ENCODE measurements at places on chromosomes 4 and X.

GRCh38 chr4:59945277-59945676 lies 1254.8 kb upstream of the ADGRL3 start:
- no peak for DNase-seq

- no peak for DNase-seq
These were observed 33.8 kb downstream of the F8 start for GRCh38 chrX:154988719-154989118.

DNA sequence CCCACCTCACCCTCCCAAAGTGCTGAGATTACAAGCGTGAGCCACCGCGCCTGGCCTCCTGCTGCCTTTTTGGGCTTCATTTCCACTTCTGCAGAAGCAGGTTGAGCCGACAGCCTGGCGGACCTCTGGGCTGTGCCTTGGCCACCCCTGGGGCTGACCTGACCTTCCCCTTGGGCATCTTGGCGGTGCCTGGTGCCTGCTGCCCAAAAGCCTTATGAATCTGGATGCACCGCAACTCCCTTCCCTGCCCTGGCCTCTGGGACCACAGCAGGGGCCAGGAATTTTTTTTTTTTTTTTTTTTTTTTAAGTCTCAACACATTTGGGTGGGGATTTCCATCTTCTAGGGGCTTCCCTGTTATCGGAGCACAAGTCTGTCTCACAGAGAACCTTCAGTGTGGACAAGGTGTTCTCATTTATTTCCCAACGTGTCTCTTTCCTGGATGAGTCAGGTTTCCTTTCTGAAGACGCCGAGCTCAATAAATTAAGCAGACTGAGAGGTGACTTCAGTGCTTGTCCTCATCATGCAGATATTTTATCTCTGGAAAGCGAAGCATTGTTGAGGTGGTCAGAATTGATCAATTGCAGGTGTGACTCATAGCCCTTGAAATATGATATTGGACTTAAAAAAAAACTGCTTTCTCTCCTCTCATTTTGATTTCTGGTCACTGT lies 79.7 kb downstream of the SHROOM2 start:
- DNase-seq, result no peak

DNA sequence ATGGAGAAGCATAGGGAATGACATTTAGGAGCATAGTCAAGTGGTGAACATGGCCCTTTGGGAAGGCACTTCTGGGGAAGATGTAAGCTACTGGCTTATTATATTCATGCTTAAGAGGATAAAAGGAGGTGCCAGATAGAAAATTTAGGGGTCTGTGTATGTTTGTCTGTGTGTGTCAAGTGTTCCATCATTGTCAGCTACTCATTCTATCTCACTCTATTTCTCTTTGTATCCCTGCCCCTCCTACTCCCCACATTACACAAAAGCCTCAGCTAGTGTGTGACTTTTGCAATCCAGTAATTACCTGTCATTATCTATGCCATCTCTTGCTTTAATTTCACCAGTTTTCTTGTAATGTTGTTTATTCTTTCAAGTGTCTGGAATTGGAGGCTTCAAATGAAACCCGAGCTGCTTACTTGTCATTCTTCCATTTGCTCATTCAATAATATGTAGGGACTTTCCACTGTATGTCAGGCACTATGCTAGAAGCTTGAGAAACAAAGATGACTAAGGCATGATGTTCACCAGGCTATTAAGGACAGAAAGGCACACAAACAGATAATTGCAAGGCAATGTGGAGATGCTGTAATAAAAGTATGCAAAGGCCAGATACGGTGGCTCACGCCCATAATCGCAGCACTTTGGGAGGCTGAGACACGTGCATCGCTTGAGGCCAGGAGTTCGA lies 229.8 kb upstream of the TEX13C start:
- DNase-seq, result no peak

GRCh38 chr4:89674876-89675459 lies 162.0 kb downstream of the SNCA start:
- DNase-seq, result no peak

DNA sequence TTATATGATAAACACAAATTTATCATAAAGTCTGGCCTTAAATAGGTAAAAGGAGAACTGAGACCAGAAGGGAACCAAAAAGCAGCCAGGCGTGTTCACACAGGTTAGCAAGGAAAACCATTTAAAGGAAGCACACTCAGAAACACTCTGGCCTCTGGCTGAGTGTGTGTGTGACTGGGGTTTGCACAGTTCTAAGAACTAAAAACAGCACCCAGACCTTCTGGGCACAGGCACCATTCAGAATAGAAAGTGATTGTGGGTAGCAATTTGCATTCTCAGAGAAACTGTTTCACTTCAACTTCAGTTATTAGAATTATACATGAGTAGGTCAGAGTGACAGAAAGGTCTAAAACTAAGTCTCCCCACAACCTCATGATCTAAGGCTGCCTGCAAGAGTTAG lies 10.0 kb downstream of the GPR82 start:
- no peak for DNase-seq

GRCh38 chr4:73277201-73277600 lies 18.6 kb upstream of the ANKRD17 start:
- DNase-seq, result no peak

GRCh38 chr4:66639361-66639760 lies 905.9 kb downstream of the CENPC start:
- no peak for DNase-seq

GRCh38 chr4:148126825-148127224 lies 315.4 kb downstream of the NR3C2 start:
- no peak for DNase-seq

DNA sequence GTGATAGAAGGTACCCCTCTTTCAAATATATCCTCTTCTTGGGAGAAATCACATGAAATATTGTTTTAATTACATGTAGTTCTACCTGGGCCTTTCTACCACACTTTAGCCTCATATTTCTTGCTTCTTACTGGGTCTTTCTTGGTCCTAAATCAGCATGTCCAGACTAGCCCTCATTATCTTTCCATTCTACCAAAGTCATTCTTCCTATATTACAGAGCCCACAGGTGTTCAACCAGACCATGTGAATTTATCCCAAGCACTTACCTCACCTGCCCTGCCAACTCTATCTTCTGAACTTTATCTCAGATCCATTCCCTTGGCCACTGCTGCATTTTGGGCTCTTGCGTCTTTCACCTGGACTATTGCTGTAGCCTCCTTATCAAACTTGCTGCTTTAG lies 11.8 kb upstream of the SOWAHB start:
- no peak for DNase-seq

DNA sequence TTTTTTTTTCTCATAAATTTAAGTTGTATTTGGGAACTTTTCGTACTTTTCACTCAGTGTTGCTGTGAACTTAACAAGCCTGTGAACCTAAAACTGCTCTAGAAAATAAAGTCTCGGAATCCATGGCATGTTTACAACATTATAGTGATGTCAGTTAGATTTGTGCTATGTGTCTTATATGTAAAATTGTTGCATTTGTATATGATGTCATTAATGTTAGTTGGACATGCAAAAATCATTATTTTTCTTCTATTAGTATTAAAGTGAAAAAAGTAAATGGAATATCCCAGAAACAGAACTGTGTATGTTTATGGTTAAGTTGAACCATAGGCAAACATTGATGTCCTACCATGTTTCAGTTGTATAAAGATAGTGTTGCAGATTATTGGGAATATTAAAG lies 85.2 kb downstream of the STIM2 start:
- DNase-seq, result no peak

- DNase-seq, result no peak
These were observed 5.4 kb downstream of the DAPP1 start for GRCh38 chr4:99821918-99822503.

DNA sequence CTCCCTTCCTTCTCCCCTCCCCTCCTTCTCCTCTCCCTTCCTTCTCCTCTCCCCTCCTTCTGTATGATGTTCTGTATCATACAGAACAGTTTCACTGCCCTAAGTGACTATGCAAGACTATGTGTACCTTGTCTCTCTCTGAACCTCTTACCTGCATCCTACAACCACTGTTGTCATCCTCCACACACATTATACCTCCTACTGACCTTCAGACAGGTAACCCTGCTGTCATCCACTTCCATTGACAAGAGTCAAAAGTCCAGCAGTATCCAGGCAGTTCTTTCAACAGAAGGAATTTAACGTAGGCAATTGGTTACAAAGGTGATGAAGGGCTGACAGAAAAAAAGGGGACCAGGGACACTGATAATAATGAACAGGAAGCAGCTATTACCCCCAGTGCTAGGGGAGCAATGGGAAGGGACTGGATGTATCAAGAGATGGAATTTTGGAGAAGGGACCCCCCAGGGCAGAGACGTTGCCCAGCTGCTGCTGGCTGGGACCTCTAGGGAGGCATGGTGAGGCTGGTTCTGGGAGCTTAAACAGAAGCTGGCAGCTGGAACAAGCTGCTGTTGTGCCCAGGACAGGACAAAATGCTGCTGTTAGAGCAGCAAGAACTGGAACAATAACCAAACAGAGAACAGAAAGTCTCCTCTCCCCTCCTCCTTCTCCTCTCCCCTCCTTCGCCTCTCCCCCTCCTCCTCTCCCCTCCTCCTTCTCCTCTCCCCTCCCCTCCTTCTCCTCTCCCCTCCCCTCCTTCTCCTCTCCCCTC lies 84.7 kb downstream of the DCTD start:
- DNase-seq, result no peak

DNA sequence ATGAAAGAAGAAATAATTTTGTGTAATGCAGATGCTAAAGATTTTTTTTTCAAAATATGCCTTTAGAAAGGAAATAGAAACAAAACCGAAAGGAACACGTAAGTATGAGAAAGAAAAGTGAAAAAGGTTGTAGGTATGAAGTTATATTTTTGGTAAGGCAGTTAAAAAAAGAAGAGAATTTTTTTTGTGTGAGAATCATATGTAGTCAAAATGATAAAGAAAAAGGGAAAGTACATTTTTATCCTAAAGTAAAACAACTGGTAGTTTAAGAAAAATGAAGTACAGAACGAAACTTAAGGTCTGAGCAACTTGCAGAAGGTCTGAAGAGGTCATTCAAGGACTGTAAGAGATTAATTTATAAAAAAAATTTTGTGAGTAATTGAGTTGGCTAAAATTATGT lies 164.0 kb upstream of the TRAM1L1 start:
- no peak for DNase-seq

DNA sequence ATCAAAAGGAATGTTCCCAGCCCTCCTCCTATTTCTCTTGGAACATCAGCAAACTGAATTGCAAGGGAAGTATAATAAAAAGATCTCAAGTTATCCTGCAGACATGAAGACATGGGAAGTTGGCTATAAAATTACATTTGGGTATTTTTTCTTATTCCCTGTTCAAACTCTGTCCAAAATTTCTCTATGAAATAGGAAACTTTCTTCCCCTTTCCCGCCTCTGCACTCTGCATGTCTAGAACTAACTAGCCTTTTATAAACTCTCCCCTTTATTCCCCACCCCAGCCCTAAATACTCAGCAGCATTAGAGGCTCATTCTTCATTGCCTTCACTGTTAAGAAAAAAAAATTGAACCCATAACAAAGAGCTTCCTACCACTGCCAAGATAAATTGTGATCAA lies 126.7 kb upstream of the EDNRA start:
- DNase-seq, result no peak

GRCh38 chr4:10167201-10167600 lies 50.6 kb upstream of the WDR1 start:
- DNase-seq, result no peak

GRCh38 chr4:70197842-70198241 lies 2.3 kb downstream of the ODAM start:
- no peak for DNase-seq

GRCh38 chrX:51802917-51803688 lies 59.9 kb downstream of the GSPT2 start:
- DNase-seq, result peak; percentile 28

Data from effector CD8-positive, alpha-beta T cell (primary cell).